ENCODE measurements at places on chromosomes 11 and 22.

- no peak for DNase-seq
These were observed 105.2 kb downstream of the SPON1 start for GRCh38 chr11:14067686-14068085.

DNA sequence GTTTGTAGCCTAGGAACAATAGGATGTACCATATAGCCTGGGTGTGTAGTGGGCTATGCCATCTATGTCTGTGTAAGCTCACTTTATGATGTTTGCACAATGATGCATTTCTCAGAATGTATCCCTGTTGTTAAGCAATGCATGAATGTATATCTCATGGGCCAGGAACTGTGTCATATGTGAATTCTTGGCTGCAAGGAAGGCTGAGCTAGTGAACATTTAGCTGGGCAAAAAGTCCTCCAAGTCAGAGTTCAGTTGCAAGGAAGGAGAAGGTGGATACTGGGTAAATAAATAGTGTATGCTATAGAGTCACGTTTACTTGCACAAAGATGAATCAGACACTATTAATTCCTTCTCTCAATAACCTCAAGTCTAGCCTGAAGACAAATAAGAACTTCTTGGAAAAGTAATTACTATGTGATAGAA lies 136.1 kb downstream of the EHF start:
- no peak for DNase-seq

DNA sequence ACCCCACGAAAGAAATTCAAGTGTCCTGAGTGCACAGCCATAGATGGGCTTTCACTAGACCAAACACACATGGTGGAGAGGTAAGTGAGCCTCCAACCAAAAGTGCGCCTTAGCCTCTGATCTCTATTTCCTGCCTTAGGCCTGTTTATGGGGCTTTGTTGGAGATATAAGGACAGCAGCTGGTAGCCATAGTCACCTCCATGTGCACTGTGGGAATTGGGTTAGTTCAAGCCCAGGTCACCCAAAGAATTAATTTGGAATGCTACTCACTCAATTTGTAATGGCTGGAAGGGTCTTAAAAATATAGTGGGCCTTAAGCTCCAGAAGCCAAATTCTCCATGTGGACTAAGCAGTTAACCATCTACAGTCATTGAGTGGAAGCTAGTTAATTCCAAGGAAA lies 73.6 kb downstream of the ALX4 start:
- DNase-seq, result no peak

GRCh38 chr11:67248653-67249052 lies 17.6 kb upstream of the GRK2 start:
- DNase-seq, result no peak

DNA sequence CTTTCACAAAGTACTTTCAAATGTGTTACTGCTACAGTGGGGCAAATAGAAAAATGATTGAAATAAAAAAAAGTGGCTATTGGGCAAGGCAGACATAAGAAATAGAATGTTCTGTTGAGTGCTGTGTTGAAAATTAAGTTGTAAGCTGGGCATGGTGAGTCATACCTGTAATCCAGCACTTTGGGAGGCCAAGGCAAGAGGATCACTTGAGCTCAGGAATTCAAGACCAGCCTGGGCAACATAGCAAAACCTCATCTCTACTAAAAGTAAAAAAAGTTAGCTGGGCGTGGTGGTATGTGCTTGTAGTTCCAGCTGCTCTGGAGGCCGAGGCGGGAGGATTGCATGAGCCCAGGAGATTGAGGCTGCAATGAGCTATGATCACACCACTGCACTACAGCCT lies 26.9 kb upstream of the LDHA start:
- DNase-seq, result no peak

DNA sequence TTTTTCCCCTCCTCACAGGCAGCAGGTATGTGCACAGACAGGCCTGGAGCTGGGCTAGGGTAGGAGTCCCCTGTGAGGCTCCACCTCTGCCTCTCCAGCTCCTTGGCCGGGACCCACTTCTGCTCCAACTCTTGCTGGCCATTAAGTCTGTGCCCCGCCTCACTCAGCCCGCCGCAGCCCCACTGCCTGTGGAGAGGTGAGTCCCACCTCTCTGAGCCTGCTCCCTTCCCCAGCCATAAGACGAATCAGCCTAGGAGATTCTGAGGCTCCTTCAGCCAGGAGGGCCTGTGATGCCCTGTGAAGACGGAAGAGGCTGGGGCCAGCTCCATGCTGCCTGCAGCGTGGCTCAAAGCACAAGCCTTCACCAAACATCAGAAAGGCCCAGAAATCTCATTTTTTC lies 23.0 kb downstream of the TSKU start:
- no peak for DNase-seq

DNA sequence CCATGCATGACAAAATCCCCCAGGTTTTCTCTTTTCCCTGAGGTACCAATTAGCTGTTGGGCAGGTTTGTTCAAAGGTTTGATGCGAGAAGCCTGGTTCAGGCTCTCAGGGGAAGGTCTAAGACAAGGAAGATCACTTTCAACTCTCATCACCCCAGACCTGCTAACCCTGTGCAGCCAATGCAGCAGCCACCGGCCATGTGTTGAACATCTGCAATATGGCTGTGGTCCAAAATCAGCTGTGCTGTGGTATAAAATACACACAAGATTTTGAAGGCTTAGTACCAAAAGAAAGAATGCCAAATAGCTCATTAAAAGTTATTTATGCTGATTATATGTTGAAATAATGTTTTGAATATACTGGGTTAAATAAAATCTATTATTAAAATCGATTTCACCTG lies 58.5 kb downstream of the SMCO4 start:
- no peak for DNase-seq

DNA sequence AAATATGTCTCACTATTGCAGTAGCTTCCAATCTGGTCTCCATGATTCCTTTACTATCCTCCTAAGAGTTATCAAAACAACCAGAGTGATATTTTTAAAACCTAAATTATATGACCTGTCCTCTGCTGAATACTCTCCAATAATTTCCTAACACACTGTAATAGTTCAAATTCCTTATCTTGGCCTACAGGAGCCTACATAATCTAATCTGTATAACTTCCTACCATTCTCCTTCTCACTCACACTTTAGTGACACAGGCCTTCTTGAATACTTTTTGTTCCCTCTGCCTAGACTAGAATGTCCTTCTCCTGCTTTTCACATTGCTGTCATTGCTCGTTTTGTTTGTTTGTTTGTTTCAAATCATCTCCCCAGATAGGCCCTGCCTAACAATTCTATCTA lies 9.4 kb downstream of the FHIP1B start:
- no peak for DNase-seq

GRCh38 chr11:86473991-86474833 lies 99.5 kb downstream of the CCDC81 start:
- DNase-seq, result no peak

- DNase-seq, result no peak
These were observed 348.2 kb downstream of the CADM1 start for GRCh38 chr11:115155978-115156377.

- no peak for DNase-seq
These were observed 21.8 kb upstream of the CDC42EP2 start for GRCh38 chr11:65292890-65293289.

- DNase-seq, result no peak
These were observed 95.0 kb downstream of the SLC1A2 start for GRCh38 chr11:35324183-35324886.
